Esophagus mucosa (tissue), 1 donor: ENCODE measurements at places on chromosomes 11 and 22.

DNA sequence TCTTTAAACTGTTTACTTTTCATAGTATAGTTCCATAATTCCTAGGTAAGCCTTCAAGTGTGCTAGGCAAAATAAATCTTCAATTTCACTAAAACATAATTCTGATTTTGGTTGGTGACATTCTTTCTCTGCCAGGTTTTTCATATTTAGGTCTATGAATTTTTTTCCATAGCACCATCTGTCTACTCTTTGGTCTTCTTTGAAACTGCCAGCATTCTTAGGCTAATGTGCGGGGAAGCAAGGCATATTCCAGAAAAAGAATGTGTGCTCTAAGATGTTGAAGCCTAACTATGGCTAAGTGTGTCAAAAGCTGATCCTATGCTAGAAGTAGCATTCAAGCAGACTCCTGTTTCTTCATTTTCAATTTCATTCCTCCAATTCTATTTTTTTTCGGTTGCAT lies 213.9 kb upstream of the C11orf87 start:
- ATAC-seq = no peak

GRCh38 chr11:67376063-67376820 lies 2.8 kb upstream of the CLCF1 start:
- ATAC-seq = no peak

GRCh38 chr11:73347067-73347466 lies 29.1 kb upstream of the RELT start:
- no peak for ATAC-seq

DNA sequence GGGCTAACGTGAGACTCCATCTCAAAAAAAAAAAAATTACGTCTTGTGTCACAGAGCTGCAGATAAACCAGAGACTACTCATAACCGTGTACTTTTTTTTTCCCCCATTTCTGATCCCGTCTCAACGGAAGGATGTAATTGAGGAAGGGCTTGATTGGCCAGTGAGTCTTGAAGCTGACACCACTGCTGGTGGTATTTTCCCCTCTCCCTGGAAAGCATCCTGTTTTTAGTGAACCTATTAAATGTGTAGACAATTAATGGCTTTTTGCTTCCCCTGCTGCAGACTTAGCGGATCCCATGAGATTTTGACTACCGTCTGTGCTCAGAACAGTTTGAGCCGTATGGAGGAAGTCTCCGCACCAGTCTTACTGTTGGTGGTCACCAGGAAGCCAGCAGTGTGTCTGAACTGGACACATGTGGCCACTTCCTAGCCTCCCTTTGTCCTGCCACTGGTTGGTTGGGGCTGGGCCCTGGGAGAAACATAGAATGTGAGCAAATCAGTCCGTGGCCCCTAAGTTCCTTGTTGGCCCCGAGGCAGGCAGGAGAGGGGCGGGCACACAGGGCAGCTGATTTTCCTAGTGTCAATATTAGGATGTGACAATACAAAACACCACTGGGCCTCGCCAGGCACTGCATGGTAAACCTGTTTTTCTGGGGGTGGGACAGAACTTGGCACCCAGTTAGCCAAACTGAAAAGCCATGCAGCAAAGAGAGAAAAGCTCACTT lies 3.1 kb downstream of the BIK start:
- peak; percentile 8 for ATAC-seq

- peak; percentile 26 for ATAC-seq
These were observed 21.9 kb downstream of the SERPINH1 start for GRCh38 chr11:75583718-75584658.

- ATAC-seq = no peak
These were observed 252.5 kb downstream of the ST3GAL4 start for GRCh38 chr11:126607776-126608541.

DNA sequence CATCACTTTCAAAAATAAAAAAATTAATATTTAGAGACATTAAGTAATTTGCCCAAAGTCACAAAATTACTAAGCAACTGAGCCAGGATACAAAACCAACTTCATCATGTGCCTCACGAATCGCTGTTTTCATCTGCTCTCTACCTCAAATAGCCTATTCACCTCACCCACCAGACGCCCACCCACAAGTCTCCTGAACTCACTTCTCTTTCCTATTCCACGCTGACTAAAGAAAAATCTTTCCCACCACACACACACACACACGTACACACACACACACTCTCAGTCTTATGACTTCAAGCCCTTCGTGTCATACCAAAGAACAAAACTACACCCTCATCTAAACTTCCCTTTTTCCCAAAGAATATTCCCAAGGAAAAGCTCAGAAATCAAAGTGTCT lies 2.2 kb downstream of the OR8B12 start:
- no peak for ATAC-seq

DNA sequence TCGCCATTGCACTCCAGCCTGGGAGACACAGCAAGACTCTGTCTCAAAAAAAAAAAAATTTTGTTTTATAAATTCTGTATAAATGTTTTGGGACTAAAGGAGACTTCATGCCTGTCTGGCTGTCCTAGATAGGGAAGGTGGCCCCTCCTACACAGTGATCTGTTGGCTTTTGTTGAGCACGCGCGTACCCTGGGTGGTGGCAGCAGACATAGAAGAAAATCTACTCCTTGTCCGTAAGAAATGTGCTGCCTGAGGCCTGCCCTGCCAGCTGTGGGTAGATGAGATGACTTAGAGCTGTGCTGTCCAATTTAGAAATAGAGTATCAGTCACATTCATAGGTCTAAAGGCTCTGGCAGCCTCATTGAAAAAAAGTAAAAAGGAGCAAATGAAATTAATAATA lies 37.0 kb downstream of the AP2A2 start:
- no peak for ATAC-seq

- ATAC-seq = no peak
These were observed 9.1 kb downstream of the RPS6KA4 start for GRCh38 chr11:64367931-64368672.

DNA sequence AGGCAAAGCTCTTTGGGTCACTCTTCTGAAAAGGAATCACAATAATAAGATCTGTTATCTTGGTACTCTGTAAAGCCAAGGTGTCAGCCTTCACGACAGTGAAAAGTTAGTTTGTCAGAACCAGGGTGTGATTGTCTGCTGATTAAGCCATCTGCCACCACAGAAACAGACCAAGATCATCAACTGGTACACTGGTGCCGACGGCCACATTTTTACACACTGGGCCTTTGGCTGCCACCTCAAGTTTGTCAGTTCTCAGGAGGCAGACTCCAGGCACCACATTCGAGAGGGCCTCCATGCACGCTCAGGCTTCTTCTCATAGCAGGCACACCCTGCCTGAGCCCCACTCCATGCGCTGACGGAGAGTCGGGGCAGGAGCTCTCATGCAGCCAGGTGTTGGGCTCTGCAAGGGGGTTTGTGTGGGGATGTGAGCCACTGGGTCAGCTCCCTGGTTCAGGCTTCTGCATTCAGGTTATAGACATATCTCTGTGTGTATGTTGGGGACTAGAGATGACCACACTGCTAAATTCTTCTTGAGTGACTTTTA lies 66.2 kb downstream of the KCNJ1 start:
- ATAC-seq = no peak

GRCh38 chr22:24994070-24994763 lies 41.7 kb downstream of the KIAA1671 start:
- peak; percentile 81 for ATAC-seq

- peak; percentile 81 for ATAC-seq
These were observed at the start of gene JHY for GRCh38 chr11:122882189-122882856. Gene JHY, plus strand, starts transcription at chr11:122882759. Its CDS starts 3,091 bp downstream, at chr11:122885850.

- ATAC-seq = no peak
These were observed 23.4 kb upstream of the GPR83 start for GRCh38 chr11:94424662-94425061.

DNA sequence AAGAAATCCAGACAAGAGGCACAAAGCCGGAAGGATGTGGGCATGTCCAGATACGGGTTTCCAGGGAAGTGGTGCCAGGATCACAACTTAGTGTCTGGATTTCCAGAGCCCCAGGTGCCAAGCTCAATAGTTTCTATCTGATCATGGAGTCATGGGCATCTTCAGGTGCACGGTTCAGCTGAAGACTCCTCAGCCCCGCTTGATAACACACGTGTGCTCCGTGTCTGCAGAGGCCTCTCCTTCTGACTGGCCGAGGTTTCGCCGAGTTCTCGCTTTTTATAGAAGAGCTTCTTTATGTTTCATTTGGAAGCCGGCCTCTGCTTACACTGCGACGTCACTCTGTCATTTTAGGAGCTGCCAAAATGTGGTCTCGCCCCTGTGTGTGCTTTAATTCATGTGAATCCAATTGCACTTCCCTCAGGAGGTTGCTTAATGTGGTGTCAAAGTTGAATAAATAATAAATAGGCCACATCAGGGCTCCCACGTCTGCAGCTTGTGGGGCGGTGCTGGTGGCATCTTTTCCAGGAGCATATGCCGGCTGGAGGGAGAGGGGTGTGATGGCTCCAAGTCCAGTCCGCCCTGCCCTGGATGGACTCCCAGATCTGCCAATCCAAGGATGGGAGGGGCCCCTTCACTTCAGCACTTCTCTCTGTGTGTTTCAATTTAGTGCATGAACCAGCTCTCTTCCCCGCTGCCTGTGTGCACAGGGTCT lies 1410.8 kb downstream of the TBC1D22A start:
- ATAC-seq = no peak
